SHP77 (cell line): ENCODE measurements at places on chromosomes 2 and 18.

DNA sequence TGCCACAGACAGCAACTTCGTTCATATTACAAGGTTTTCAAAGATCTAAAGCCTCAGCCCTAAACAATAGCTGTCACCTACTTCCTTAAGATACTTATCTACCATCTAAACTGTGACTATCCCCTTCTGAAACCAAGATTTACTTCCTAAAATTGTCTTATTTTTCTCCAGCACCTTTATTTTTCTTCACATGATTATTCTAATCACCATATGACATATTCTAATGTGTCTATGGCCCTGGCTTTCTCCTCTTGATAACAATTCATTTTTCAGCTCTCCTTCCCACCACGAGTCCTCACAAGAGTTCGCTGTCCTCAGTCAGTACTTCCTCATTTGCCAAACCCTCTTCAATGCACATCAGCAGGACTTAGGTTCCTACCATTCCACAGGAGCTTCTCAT, 53.9 kb downstream of the RTTN start:
- DNase-seq = no peak

DNA sequence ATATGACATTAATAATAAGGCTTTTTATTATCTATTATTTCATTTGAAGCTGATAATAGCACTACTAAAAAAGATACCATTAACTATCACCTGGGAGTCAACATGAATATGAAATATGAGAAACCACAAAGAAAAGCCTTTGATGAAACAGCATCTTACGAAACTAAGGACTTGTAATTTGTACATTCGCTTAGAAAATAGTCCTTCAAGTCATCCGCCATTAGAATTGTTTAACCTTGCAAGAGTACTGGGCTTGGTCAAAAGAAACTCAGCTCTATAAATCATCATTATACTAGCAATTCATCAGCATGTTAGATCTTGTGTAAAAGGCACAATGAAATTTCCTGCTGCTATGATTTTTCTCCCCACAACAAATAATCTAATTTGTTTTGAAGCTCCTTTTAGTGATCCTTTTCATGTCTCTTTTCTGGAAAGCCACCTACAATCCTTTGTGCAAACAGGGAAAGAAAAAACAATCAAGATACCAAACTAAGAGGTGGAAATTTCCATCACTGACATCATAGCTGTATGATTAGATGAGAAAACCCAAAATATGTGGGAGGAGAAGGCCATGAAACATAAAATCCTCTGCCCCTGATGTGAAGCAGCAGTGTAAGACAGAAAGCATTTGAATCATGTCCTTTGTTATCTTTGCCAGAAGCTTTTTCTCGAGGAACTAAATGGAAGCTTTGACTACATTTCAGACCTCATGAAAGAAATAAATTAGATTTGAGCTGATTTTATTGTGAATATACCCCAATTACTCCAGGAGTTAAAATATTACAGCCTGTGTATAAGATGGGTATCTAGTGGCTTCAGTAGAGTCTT, 31.2 kb downstream of the SCN9A start:
- DNase-seq = no peak

DNA sequence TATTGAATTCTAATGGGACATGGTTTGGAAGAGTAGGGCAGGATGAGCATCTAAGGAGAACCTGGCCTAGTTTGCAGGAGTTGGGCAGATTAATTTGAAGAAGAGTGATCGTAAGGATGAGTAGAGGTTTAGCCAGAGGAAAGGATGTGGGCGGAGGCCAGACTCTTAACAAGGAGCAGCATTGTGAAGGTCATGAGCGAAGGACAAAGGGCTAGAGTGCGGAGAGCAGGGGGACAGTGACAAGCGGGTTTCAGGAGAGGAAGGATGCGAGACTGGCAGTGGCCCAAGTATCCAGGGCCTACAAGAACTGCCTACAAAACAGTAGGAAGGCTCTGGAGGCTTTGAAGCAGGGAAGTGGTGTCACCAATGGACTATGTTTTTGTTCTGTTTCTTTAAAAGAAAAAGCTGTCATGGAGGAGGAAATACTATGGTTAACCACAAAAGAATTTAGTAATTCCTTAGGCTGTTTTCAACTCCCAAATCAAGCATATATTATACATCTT, 20.1 kb downstream of the SLC66A3 start:
- DNase-seq = no peak

DNA sequence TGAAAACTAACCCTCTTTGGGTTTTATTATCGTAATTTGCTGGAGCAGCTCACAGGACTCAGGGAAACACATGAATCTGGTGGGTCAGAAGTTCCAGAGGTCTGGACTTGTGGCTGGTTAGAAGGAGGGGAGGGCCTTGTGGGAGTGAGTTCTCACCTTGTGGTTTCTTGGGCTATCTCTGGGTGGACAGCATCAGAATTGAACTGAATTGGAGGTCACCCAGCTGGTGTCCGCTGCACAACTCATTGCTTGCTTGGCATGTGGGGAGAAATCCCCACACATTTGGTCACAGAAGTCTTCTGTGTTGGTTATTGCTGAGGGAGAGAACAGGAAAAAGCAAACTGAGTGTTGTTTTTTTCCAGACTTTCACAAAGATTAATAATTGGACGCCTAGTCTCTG, 27.5 kb downstream of the ZNF892 start:
- DNase-seq = no peak

DNA sequence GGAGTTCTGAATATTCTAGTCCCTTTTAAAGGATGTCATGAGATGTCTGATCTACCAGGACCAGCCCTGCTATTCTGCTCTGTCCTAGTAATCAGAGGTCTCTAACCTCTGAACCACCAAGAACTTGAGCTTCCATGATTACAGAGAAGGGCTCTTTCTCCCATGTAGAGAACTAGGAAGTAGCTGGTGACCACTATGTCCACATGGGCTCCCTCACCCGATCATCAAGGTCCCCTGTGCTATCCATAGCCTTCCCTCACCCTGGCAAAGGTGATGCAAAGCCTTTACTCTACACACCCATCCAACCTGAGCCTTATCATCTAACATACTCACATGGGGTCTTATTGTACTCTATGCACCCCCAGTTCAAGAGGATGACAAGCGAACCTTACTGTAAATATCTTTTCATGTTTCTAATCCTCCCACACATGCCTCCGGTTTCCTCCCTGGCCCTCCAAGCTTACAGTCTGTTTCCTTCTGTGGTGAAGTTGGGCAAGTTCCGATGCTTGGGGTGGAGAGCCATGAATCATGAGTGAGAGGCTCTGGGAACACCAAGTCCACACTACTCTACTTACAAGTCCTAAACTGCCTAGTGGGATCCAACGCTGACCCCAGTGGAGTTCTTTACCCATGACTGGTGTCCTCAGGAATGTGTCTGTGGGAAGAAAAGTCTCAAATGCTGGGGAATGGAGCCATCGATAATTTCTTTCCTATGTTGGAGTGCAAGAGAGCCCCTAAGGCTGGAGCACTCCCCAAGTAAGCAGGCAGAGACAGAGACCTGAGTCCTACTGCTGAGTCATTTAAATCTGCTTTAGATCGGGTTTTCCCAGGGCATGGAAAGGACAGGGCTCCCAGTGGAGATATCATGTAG, 73.3 kb upstream of the KLF7 start:
- no peak for DNase-seq

- DNase-seq = peak; percentile 15
Measured at GRCh38 chr2:239532859-239533258, 132.0 kb upstream of the HDAC4 start.

GRCh38 chr18:46892842-46893241, 24.5 kb downstream of the PIAS2 start:
- DNase-seq = no peak

DNA sequence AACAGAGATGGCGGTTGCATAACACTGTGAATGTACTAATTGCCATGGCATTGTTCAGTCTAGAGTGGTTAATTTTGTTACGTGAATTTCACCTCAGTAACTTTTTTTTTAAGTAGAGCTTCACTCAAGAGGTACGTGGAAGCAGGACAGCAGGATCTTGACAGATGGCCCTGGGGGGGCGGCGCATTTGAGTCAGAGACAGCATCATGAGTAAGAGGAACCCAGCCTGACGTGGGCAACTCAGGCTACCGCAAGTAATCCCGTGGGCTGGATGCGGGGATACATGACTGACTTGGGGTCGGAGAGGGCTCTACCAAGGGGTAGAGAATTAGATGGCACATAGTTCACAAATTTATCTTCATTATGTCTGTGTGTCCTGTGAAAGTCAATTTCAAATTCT, 38.1 kb upstream of the DAPL1 start:
- DNase-seq = no peak

DNA sequence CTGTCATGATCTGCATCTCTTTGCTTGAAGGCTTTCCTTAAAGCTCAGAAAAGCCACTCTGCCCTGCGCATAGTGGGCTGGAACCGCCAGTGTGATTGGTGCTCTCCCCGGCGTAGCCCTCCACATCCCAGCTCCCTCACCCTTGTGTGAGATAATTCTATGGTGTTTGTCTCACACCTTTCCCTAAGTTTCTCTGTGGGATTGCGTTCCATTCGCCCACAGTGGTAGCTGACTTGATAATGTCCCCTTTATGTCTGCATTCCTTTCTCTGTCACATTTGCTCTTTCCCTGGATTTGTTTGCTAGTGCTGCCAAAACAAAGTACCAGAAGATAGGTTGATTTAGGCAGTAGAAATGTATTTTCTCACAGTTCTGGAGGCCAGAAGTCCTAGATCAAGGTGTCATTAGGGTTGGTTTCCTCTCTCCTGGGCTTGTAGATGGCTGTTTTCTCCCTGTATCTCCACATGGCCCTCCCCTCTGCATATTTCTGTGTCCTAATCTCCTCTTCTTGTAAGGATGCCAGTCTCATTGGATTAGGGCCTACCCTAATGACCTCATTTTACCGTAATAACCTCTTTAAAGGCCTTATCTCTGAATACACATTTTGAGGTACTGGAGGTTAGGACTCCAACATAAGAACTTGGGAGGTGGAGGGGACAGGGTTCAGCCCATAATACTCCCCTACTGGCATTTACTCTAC, 7.4 kb upstream of the TMEM87B start:
- no peak for DNase-seq

GRCh38 chr2:230916218-230916617, 8.8 kb downstream of the GPR55 start:
- no peak for DNase-seq

- DNase-seq = peak; percentile 15
Measured at GRCh38 chr2:119730671-119731177, 29.0 kb upstream of the PTPN4 start.

GRCh38 chr2:226788881-226789490, 10.6 kb downstream of the IRS1 start:
- DNase-seq = no peak

DNA sequence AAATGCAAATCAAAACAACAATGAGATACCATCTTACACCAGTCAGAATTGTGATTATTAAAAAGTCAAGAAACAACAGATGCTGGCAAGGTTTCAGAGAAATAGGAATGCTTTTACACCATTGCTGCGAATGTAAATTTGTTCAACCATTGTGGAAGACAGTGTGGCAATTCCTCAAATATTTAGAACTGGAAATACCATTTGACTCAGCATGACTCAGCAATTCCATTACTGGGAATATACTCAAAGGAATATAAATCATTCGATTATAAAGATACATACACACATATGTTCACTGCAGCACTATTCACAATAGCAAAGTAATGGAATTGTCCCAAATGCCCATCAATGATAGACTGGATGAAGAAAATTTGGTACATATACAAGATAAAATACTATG, 516.7 kb downstream of the ERBB4 start:
- DNase-seq = no peak

GRCh38 chr2:85250045-85250444, 77.7 kb downstream of the TGOLN2 start:
- no peak for DNase-seq

GRCh38 chr2:204576362-204576979, 31.2 kb downstream of the PARD3B start:
- DNase-seq = no peak

GRCh38 chr18:5646739-5647138, 102.9 kb upstream of the EPB41L3 start:
- no peak for DNase-seq

- DNase-seq = no peak
Measured at GRCh38 chr18:60639836-60640235, 267.3 kb upstream of the MC4R start.

- DNase-seq = no peak
Measured at GRCh38 chr2:190767821-190768220, 112.8 kb upstream of the GLS start.

GRCh38 chr2:105364436-105365139, 27.2 kb downstream of the C2orf49 start:
- no peak for DNase-seq

DNA sequence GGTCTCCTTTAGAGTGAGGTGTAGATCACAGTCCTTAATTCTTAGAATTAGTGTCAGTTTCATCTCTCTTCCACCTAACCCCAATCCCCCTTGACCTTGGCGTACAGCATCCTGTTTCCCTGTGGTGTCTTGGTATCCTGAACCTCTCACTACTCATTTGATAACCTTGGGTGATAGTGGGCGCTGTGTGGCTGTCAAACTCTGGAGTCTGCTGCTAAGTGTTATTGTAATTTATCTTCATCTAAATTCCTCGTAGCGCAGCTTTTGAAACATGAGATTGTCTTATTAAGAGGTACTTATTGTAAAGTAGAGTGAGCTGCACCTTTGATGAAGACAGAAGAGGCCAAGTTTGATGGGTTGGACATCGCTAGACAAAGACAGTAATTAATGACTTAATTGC, 222.6 kb upstream of the SPRED2 start:
- no peak for DNase-seq

- no peak for DNase-seq
Measured at GRCh38 chr2:16495509-16496208, 170.0 kb downstream of the CYRIA start.

DNA sequence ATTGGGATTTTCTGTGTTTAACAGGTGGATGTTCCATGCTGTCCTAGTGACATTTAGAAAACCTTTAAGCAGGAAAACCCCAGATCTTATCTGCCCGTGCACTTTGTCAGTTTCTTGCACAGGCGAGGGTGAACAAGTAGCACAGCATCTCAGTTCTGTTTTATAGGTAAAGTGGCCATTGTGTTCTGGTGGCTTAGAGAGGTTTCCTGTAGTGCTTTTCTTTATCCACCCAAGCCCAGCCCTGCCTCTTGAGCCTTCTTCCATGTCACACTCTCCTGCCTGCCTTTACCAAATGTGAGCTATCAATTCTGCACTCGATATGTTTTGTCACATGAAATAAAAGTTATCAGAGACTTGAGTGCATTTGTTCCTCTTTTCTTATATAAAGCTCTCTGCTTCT, 135.3 kb upstream of the NOSTRIN start:
- DNase-seq = no peak

DNA sequence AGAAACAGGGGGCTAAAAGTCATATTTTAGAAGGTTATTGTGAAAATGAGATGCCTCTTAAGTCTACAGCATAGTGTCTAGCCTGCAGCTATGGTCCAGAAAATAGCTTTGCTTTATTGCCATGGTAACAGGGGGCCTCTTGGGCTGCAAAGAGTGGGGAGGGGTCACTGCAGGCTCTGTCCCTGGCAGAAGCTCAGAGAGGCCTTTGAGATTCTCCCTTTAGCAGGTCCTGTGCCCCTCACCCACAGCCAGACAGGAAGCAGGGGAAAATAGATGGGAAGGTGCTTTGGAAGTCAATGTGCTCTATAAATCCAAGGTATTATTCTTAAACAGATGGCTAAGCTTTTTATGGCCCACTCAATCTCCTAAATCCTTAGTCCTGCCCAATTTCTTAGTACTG, 1021.3 kb upstream of the GYPC start:
- DNase-seq = no peak
